ENCODE measurements at places on chromosomes 12 and 14.

GRCh38 chr14:50242566-50243310, 11.4 kb upstream of the SOS2 start:
- no peak for DNase-seq

DNA sequence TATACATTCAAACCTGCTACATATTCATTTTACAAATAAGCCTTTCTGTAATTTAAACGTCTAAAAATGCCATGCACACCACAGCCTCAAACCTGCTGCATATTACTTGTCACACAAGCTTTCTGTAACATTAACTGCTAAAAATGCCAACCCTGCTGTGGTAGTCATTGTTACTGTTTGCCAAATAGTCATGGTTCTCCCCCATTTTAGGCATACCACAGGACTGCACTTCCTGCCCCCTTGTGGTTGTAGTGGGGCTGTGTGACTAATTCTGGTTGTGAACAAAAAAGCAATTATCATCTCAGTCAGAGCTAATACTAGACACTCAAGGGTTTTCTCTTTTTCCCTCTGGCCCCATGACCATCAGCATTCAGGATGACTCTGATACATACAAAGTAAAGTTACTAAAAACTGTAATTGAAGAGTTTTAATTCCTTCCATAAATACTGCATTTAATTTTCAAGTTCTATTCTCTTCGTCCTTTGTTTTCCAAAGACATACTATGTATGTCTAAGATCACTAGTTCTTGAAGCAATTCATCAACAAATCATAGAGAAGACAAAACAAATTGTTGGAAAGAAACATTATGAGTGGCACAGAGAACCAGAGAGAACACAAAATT, 5.7 kb upstream of the SLC35F4 start:
- peak; percentile 45 for DNase-seq

DNA sequence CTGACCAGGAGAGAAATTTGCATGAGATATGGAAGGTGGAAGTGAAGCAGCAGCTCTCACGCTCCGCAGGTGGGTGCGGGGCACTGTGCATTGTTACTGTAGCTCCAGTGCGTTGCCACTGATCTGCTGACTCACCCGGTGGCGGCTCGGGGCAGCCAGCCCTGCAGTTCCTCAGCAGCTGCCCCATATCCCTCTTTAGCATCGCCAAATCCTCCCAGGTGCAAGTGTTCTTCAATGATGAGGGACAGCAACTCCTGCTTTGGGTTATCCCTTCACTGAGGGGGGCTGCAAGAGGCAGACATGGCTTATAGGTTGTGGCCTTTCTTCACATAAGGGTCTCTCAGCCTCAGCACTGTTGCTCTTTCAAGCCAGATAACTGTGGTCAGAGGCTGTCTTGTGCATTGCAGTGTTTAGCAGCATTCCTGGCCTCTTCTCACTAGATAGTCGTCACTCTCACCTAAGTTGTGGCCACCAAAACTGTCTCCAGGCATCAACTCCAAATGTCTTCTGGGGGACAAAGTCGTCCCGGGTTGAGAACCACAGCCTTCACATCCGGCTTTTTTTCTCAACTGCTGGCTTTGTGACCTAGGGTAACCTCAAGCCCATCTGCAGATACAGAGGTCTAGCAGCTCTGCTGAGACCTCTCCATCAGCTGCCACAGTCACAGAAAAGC, 180.8 kb downstream of the EFCAB11 start:
- peak; percentile 30 for DNase-seq

GRCh38 chr12:12999271-12999958, 650 bp downstream of the HEBP1 start:
- DNase-seq: peak; percentile 39

All from EL (cell line).